ENCODE measurements at places on chromosomes 11 and 22.

DNA sequence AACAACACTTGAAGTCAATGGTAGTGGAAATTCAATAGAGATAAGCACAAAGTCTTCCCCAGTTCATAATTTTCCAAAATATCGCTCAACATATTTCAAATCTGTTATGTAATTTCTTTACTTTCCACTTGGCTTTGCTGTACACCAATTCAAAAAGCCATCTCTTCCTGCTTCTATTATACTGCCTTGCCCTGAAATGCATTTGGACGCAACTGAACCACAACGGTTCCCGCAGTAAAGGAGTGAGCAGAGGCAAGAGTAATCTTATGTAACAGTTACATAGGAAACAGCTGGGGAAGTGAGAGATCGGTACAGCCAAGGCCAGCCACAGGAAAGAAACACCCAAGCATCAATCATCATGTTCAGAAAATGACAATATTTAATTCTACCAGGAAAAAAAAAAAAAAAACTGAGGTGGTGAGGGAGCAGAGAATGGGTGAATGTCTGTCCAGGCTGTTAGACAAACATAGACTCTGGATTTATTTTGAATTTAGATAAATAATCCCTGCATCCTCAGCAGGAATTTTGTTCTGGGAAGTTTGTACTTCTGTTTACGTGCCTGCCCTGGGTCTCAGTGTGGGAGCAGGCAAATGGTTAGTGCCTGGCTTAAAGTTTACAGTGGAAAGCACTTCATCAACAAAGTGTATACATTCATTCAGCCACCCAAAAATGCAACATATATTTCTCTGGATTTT, 392.2 kb downstream of the ETS1 start:
- DNase-seq = no peak

- no peak for DNase-seq
These were observed 1.8 kb downstream of the MTA2 start for GRCh38 chr11:62599901-62600300.

DNA sequence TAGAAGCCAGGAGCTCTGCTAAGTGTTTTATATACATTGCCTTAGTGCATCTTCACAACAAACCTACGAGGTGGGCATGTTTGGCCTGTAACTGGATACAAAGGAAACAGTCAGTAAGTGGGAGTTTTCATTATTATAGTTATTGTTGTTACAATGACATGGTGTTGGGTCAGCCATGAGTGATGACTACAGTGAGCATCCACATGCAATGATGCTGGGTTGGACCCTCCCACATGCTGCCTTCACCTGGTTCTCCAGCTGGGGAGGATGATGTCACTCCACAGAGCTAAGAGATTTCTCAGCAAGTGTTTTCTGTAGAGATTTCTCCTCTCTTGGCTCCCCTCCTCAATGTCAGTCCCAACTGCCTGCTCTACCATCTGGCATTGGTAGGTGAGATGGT, 59.3 kb downstream of the EHF start:
- DNase-seq = no peak

DNA sequence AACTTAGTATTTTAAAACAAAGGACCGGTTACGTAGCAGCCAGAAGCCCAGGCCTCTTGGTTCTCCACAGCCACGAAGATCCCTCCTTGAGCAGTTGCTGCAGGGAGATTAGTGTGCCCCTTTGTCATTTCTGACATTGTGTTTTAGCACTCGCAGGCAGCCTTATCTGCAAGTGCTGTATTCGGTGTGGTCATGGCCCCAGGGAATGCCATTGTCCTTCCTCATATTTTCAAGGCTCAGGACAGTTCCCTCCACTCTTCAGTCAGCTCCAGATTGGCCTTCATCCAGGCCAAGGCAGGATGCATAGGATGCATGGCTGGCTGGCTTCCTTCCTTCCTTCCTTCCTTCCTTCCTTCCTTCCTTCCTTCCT, 88.5 kb downstream of the ZBTB16 start:
- no peak for DNase-seq

DNA sequence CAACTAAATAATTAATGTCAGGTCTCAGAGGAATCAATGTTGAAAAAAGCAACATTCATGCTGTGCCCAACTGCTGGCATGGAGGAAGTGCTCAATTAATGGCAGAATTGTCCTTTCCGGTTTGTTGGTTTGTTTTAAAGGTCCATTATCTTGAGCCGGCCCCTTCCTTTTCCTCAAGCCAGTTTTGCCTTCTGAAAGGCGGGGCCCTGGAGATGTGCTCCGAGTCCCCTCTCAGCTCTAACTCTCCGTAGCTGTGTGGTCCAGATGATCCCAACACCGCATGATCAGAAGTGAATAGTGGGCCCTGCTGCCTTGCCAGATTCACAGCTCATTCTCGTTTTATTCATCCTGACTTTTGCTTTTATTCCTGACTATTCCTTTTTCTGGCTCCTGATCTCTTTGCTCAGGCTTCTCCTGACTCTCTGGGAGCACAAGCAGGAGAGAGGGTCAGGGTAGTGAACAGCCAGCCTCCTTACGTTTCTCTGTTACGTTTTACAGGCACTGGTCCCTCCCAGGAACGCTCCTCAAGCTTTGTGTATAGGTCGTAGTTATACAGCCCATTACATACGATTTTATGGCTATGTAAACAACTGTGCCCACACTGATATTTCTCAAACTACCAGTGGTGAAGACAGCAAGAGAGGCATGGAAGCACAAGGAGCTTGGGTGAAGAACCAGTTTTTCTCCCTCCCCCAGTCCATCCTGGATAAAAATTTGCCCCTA, 265.9 kb downstream of the LARGE1 start:
- no peak for DNase-seq

DNA sequence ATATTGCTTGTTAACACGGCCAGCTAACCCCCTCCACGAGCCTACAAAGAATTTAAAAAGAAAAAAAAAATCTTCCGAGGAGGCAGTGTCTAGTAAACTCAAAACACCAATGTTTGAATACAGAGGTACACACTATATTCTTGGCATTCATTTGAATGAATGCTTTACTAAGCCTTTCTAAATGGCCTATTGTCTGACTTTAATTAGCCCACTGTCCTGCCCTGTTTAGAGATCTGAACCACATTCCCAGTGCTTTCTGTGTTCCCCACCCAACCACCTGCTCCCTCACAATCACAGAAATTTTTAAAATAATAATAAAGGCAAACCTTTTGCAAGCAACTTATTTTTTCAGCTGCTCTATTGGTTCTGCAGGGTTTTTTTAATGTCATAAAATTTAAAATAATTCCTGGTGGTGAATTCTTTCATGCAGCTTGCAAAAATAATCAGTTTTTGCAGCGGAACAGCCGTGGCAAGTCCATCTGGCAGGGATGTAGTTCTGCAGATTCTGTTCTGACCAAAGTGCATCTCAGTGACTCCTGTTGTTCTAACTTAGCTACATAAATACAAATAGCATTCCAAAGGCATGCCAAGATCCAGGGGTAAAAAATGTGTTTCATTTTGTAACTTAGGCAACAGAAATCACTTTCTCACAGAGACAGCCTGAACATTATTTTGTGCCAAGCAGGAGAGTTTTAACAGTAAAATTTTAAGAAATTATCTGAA, 23.8 kb downstream of the POU2AF2 start:
- no peak for DNase-seq

- no peak for DNase-seq
These were observed 11.4 kb downstream of the PACS1 start for GRCh38 chr11:66081505-66081904.

DNA sequence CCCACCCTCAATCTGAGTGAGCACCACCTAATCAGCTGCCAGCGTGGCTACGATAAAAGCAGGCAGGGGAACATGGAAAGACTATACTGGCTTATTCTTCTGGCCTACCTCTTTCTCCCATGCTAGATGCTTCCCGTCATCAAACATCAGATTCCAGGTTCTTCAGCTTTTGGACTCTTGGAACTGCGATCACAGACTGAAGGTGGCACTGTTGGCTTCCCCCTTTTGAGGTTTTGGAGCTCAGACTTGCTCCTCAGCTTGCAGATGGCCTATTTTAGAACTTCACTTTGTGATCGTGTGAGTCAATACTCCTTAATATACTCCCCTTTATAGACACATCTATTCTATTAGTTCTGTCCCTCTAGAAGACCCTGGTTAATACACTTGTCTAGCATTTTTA, 543.7 kb upstream of the RAG2 start:
- no peak for DNase-seq

DNA sequence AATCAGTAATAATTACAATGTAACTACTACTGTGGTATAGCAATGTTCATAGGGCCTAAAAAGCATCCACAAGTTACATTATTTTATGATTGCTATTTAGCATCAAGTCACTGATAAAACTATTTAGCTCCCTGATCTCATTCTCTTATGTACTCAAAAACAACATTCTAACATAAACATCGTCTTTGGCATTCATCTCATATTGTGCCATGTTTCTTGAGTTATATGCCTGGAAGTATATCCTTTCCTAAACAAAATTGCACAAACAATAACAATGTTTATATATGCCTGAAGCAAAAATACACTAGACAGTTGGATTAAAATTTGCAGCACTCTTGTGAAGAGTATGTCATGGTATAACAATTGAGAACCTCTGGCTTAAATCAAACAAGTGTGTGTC, 34.1 kb downstream of the HORMAD2 start:
- DNase-seq = no peak

DNA sequence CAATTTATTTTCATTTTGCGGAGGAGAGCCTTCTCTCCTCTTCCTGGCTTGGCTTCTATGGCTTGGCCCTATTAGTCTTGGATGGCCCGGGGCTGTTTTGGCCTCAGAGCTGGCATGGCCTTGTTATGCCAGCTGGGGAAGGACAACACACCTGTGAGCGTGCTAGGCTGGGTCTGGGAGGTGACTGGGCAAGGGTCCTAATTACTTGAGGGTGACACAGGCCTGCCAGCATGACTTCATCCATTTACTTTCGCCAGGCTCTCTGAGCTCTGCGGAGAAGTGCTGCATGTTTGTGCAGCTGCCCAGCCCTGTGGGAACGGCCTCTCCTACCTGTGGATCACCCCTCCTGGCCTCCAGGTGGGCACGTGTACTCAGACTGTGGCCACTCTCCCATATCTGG, 153.6 kb downstream of the SNX19 start:
- DNase-seq = no peak

DNA sequence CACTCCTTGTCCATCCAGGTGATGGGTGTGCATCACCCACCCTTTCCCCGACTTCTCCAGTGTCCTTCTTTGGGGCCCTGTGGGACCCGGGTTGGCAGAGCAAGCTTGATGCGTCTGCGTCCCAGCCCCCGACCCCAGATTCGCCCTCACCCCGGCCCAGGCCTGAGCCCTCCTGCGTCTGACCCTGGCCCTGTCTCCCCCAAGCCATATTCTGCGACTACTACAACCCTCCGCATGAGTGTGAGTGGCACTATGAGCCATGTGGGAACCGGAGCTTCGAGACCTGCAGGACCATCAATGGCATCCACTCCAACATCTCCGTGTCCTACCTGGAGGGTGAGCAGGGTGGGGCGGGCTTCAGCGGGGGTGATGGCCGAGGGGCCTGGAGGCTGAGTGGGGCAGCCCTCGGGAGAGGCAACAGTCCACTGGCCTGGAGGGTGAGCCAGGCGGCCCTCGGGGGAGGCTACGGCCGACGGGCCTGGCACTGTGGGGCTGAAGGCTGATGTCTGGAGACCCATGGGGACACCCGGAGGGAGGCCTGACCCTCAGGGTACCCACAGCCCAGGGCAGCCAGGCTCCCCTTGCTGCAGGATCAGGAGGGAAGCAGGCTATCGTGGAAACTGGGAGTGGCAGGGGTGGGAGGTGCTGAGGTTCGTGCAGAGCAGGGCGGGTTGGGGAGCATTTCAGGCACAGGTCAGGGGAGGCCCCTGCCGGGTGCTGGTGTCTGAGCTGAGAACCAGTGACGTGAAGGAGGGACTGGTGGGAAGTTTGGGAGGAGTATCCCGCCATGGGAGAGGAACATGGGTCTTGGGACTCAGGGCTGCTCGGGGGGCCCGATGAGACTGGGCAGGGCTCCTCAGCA, 15.3 kb downstream of the MUC2 start:
- DNase-seq = no peak

GRCh38 chr11:2264366-2265053, 5.9 kb downstream of the ASCL2 start:
- DNase-seq = no peak

DNA sequence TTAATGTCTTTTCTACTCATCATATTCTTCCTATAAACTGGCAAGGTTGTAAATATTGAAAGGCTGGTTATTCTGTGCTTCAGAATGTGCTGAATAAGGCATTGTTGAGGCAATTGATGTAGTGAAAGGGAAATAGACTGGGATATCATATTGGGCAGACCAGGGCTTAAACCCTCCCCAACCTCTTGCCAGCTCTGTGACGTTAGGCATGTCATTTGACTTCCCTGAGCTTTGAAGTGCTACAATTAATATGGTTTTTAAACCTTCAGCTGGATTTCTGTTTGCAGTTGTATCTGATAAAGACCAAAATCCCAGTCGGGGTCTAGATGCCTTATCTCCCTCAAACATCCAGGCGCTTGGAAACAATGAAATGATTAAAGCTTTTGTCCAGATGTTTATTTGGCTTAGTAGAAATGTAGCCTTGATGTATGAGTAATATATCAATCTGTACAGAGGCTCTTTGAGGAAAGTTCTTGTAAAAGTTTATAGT, 208.1 kb downstream of the DBX1 start:
- no peak for DNase-seq

DNA sequence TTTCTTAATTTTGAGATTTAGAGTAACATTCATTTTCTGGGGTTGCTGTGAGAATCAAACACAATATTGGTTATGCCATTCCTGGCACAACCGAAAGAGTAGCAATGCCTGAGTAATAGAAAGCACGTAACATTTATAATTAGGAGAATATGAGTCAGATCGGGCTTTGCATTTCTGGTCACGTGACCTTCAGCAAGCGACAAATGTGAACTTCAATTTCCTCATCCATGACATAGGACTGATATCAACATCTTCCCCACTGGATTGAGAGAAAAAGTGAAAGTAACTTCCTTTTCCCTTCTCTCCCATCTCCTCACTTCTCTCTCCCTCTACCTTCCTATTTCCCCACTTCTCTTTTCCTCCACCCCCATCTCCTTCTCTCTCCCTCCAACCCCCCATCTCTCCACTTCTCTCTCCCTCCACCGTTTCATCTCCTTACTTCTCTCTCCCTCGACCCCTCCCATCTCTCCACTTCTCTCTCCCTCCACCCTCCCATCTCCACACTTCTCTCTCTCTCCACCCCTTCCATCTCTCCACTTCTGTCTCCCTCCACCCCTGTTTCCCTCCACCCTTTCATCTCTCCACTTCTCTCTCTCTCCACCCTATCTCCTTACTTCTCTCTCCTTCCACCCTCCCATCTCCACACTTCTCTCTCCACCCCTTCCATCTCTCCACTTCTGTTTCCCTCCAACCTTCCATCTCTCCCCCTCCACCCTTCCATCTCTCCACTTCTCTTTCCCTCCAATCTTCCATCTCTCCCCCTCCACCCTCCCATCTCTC, 33.5 kb upstream of the CAT start:
- DNase-seq = no peak

GRCh38 chr22:42945027-42945426, 69.9 kb downstream of the PACSIN2 start:
- DNase-seq = no peak

DNA sequence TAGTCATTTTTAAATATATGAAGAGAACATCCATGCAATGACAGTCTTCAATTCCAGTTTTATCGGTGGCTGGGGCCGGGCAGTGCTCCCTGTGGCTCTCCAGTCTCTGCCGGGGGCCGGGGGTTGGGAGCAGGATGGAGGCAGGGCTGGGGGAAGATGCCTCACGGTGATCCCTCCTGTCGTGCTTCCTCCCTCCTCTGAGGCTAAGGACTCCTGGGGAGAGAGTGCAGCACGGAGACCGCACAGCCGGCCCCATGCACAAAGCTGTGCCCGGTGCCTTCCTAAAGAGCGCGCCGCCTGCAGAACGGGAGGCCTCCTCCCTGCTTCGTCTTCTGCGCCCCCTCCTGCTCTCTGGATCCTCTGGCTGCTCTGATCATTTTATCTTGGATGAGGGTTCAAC, 20.5 kb downstream of the GAL start:
- peak; percentile 28 for DNase-seq

- DNase-seq = no peak
These were observed 25.0 kb downstream of the MTMR3 start for GRCh38 chr22:29907753-29908515.

Data from nephron progenitor cell (in vitro differentiated cells).